ENCODE measurements at places on chromosomes 12 and 14. TPM values are rescaled to one million over a fixed set of nuclear protein-coding genes. Genes with fewer than 3 reads are reported as not detected.
A peak's percentile ranks its signal among the peaks of the same experiment; 100 is the strongest.

DNA sequence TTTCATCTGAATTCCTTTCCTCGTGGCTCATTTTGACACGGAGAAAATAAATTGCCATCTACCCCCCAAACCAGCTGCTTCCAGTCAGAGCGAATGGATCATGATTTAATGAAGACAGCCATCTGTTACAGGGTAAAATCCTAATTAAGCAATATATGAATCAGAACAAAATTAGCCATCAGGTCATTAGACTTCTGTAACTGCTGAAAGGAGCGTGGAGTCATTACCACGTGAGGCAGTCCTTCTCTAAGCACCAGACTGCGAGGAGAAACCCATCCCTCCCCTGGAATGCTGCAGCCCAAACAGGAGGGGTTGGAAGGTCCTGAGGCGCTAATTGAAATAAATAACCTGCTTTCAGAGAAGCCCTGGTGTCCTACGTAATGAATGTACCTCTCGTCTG lies 51.1 kb upstream of the TCL1A start:
- no peaks in the 10 kb centered on the region for H3K4me1 ChIP-seq
- no peaks in the 10 kb centered on the region for H3K36me3 ChIP-seq
- H3K27ac ChIP-seq = no peak overlapping the region
- H3K27me3 ChIP-seq = no peaks in the 10 kb centered on the region
- no peak for DNase-seq

The AQP5 gene
- total RNA-seq = not detected

The JPH4 gene
- total RNA-seq = 0.09 TPM

DNA sequence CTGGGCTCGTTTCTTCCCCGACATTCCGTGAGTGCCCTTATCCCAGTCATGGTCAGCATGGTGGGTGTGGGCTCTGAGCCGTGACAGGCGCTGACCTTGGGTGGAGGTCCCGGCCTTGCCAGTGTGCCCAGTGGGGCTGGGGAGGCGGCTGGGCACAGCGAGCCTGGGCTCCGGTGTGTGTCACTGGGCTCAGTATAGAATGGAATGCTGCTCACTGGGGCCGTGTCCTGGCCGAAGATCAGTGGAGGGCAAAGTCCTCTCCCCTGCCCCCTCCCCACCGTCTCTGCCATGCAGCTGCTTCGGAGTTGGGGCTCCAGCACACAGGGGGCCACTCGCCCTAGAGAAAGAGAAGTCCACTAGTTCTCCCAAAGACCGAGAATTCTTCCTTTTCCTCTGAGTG lies 164.4 kb downstream of the TSPAN9 start:
- no peak for DNase-seq
- no peak overlapping the region for H3K27ac ChIP-seq
- H3K4me1 ChIP-seq = no peaks in the 10 kb centered on the region
- no peak overlapping the region for H3K4me3 ChIP-seq
- H3K36me3 ChIP-seq = no peaks in the 10 kb centered on the region

DNA sequence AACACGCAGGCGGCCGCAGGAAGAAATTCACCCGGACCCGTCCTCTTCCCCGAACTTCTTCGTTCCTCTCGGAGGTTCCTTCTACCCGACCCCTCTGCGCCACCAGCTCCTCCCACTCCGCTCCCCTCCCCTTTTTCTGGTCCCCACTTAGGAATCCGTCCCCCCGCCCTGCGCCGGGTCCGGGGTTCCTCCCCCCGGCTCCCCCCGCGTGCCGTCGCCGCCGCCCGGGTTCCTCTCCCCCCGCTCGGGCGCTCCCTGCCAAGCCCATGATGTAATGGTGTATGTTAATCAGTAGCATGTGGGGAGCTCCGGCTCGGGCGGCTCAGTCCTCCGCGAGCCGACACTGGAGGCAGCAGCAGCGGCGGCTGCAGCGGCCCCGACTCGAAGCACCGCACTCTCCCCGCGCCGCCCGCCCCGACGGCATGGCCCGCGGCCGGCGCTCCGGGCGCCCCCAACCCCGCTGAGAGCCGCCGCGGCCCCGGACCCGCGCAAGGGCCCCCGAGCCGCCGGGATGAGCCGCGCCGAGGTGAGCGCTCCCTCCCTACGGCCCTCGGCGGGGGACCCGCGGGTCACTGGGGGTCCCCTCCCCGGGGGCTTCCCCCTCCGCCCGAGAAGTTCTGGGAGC lies 1.0 kb upstream of the SAMD4A start:
- H3K27ac ChIP-seq = no peak overlapping the region
- peaks cover 17% of the 10 kb centered on the region for H3K4me1 ChIP-seq
- peak overlapping the region; percentile 75 for H3K4me3 ChIP-seq
- peaks cover 25% of the 10 kb centered on the region for H3K27me3 ChIP-seq
- DNase-seq = peak; percentile 69

The GPHB5 gene
- not detected for total RNA-seq

GRCh38 chr12:103399986-103400385 lies 95.8 kb downstream of the C12orf42 start:
- no peak for DNase-seq
- no peak overlapping the region for H3K4me3 ChIP-seq
- no peaks in the 10 kb centered on the region for H3K4me1 ChIP-seq
- H3K36me3 ChIP-seq = no peaks in the 10 kb centered on the region
- H3K27me3 ChIP-seq = no peaks in the 10 kb centered on the region
- H3K27ac ChIP-seq = no peak overlapping the region

DNA sequence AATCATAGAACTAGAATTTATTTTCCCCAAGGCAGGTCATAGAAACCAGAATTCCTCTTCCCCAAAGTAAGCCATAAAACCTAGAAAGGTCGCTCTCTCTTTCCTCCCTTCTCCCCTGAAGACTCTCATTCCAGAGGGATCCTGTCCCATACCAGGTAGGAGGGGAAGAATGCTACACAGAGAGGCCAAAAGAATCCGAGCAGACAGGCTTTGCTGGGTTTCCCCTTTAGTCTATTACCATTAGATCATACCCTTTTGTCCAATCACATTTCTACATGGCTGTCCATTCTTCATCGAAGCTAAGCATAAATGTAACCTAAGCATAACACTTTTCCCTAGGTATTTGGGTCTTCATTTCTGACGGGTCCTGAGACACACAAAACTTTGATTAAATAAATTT lies 204.5 kb downstream of the SPTSSA start:
- no peaks in the 10 kb centered on the region for H3K4me1 ChIP-seq
- no peak for DNase-seq
- no peak overlapping the region for H3K27ac ChIP-seq
- no peaks in the 10 kb centered on the region for H3K36me3 ChIP-seq

GRCh38 chr12:101931498-101932326 lies 54.3 kb downstream of the DRAM1 start:
- no peak for DNase-seq
- H3K4me1 ChIP-seq = peaks cover 46% of the 10 kb centered on the region
- H3K4me3 ChIP-seq = no peak overlapping the region
- no peak overlapping the region for H3K27ac ChIP-seq
- peaks cover 3% of the 10 kb centered on the region for H3K36me3 ChIP-seq

GRCh38 chr12:109731806-109732205 lies 18.2 kb downstream of the FAM222A start:
- H3K36me3 ChIP-seq = no peaks in the 10 kb centered on the region
- no peaks in the 10 kb centered on the region for H3K4me1 ChIP-seq
- DNase-seq = no peak
- H3K27ac ChIP-seq = no peak overlapping the region

GRCh38 chr12:53710091-53710490 lies 17.2 kb downstream of the CALCOCO1 start:
- DNase-seq = no peak
- peaks cover 24% of the 10 kb centered on the region for H3K27me3 ChIP-seq
- H3K27ac ChIP-seq = no peak overlapping the region
- no peaks in the 10 kb centered on the region for H3K36me3 ChIP-seq
- H3K4me3 ChIP-seq = no peak overlapping the region
- no peaks in the 10 kb centered on the region for H3K4me1 ChIP-seq

- no peaks in the 10 kb centered on the region for H3K27me3 ChIP-seq
- H3K27ac ChIP-seq = no peak overlapping the region
- no peaks in the 10 kb centered on the region for H3K4me1 ChIP-seq
- DNase-seq = no peak
- H3K4me3 ChIP-seq = no peak overlapping the region
These were observed 1093.4 kb upstream of the FLRT2 start for GRCh38 chr14:84436528-84436927.

GRCh38 chr14:96203635-96204034 lies 1.0 kb upstream of the BDKRB2 start:
- no peak overlapping the region for H3K4me3 ChIP-seq
- no peak overlapping the region for H3K27ac ChIP-seq
- no peak for DNase-seq
- H3K4me1 ChIP-seq = peaks cover 4% of the 10 kb centered on the region
- H3K27me3 ChIP-seq = peaks cover 18% of the 10 kb centered on the region

The HELB gene
- 17.1 TPM for total RNA-seq

GRCh38 chr12:25781232-25781631 lies 177.2 kb upstream of the RASSF8 start:
- H3K4me1 ChIP-seq = no peaks in the 10 kb centered on the region
- no peak overlapping the region for H3K27ac ChIP-seq
- DNase-seq = no peak
- no peak overlapping the region for H3K4me3 ChIP-seq
- H3K27me3 ChIP-seq = peaks cover 4% of the 10 kb centered on the region

GRCh38 chr12:124637581-124637981 lies 70.2 kb upstream of the NCOR2 start:
- peaks cover 10% of the 10 kb centered on the region for H3K4me1 ChIP-seq
- no peak overlapping the region for H3K27ac ChIP-seq
- H3K36me3 ChIP-seq = peaks cover 2% of the 10 kb centered on the region
- no peak for DNase-seq
- no peak overlapping the region for H3K4me3 ChIP-seq
- H3K27me3 ChIP-seq = peaks cover 11% of the 10 kb centered on the region

- no peak overlapping the region for H3K27ac ChIP-seq
- no peaks in the 10 kb centered on the region for H3K36me3 ChIP-seq
- no peak for DNase-seq
These were observed 4.9 kb downstream of the KLRC1 start for GRCh38 chr12:10448236-10448635.

The SPIC gene
- not detected for total RNA-seq

DNA sequence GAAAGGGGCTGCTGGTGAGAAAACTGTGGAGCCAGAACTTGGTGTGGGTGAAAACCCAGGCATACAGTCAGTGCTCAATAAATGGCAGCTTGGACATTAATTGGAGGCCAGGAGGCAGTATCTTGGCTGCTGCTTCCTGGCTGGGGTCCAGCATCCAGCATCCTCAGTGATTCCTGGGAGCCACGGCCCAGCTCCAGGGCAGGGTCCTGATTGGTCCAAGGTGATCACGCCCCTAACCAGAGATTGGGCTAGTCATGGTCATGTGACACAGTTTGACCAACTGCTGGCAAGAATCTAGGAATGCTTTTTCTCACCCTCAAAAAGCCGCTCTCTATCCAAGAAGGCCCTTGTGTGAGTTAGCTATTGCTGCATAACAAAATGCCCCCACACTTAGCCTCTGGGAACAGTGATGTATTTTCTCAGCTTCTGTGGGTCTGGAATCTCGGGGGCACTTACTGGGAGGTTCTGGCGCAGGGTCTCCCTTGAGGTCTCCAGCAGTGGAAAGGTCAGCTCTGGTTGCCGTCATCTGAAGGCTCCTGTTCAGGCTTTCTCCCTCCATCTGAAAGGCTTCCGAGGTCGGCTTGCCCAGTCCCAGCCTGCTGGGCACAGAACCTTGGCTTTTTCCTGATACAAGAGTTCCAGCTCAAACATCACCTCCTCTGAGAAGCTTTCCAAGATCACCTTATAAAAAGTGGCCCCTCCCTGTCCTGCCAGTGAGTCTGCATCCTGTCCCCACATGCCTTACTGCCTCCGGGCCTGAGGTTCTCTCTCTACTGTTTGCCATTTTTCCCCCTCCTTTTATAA lies 119.2 kb upstream of the NCOR2 start:
- no peak overlapping the region for H3K4me3 ChIP-seq
- H3K27me3 ChIP-seq = no peaks in the 10 kb centered on the region
- H3K27ac ChIP-seq = no peak overlapping the region
- no peak for DNase-seq

The SNRNP35 gene
- total RNA-seq = 27.1 TPM

GRCh38 chr12:132827763-132828703 lies 636 bp downstream of the GOLGA3 start:
- H3K36me3 ChIP-seq = peaks cover 58% of the 10 kb centered on the region
- H3K4me1 ChIP-seq = peaks cover 31% of the 10 kb centered on the region
- H3K4me3 ChIP-seq = peak overlapping the region; percentile 91
- H3K27me3 ChIP-seq = no peaks in the 10 kb centered on the region

DNA sequence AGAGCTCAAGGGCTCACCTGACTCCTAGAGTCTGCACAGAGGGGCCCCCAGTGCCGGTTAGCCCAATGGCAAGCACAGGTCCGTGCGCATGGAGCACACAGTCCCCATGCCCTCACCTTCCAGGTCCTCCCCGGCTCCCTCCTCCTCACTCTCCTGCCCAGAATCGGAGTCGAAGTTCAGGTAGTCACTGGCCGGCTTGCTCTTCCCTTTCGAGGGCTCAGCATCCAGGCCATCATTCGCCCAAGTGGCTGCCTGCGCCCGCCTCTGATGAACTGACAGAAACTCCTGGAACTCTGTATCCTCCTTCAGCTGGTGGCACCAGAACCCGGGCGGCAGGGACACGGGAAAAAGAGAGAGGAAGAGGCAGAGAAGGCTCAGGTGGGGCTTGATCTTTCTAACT lies 7.0 kb downstream of the RBM19 start:
- H3K36me3 ChIP-seq = peaks cover 79% of the 10 kb centered on the region
- no peak overlapping the region for H3K4me3 ChIP-seq
- DNase-seq = no peak
- H3K4me1 ChIP-seq = peaks cover 27% of the 10 kb centered on the region
- H3K27ac ChIP-seq = no peak overlapping the region

GRCh38 chr12:98852181-98852580 lies 207.1 kb downstream of the APAF1 start:
- H3K36me3 ChIP-seq = no peaks in the 10 kb centered on the region
- no peak overlapping the region for H3K27ac ChIP-seq
- no peak overlapping the region for H3K4me3 ChIP-seq
- H3K4me1 ChIP-seq = no peaks in the 10 kb centered on the region
- peaks cover 11% of the 10 kb centered on the region for H3K27me3 ChIP-seq

The TAS2R14 gene
- total RNA-seq = 2.6 TPM

- DNase-seq = no peak
- H3K27ac ChIP-seq = no peak overlapping the region
- peaks cover 36% of the 10 kb centered on the region for H3K27me3 ChIP-seq
- peaks cover 10% of the 10 kb centered on the region for H3K4me1 ChIP-seq
- no peak overlapping the region for H3K4me3 ChIP-seq
- no peaks in the 10 kb centered on the region for H3K36me3 ChIP-seq
These were observed 91.2 kb downstream of the RGS6 start for GRCh38 chr14:72023128-72024042.

DNA sequence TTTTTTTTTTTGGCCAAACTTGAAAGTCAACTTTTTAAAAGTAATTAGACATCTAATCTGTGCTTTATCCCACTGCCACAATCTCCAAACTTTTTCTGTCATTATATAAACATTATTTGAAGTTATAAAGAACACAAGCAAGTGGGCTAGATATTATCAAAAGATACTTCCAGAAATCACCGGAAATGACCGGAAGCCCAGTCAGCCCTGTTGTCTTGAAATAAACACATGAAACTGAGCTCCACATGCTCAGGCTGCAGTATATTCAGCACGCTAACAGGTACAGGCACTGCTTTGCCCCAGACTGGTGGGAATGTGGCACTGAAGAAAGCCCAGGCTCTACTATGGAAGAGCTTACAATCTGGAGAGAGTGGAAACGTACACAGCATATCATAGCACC lies 158.9 kb upstream of the PLEKHG7 start:
- H3K36me3 ChIP-seq = peaks cover 12% of the 10 kb centered on the region
- peaks cover 47% of the 10 kb centered on the region for H3K4me1 ChIP-seq
- no peak overlapping the region for H3K4me3 ChIP-seq
- no peaks in the 10 kb centered on the region for H3K27me3 ChIP-seq
